ENCODE measurements at places on chromosomes 6 and 20.

DNA sequence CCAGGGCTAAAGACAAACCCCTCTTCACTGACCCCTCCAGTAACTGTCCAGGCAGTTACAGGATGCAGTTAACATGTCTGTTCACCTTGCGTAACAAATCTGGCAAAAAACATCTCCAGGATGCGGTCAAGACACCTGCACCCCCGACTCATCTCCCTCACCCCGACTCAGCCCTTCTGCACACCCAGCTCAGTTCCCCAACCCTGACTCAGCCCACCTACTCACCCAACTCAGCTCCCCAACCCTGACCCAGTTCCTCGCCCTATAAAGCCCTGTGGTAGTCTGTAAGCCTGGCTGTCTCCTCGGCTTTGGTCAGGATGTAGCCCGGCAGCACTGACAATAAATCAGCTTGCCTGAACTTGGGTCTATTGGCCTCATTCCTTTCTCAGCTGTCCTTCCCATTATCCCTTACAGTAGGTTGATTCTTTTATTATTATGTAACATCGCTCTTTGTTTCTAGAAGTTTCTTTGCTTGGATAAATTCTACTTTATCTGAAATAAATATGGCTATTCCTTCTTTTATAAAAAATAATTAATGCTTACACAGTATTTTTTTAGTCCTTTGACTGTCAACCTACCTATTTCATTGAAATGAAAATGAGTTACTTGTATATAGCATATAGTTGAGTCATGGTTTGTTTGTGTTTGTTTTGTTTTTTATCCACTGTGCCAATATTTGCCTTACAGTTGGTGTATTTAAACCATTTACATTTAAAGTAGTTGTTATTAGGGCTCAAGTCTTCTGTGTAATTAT is 12.9 kb upstream of the ADTRP start:
- no peak for DNase-seq

DNA sequence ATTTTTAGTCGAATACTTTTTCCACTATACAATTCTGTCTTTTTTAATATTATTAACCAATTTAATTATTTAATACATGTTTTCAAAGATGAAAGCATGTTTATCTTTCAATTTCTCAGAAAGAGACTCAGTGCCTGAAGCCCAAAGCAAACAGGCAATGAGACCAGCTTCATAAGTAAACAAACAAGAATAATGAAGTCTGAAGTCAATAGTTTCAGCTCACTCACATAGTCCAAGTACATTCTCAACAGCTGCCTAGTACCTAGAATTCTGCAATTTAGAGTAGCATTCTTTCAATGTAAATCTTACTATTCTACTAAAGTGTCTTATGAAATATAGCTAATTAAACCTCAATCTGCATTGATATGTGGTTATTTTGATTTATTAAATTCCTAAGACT is 626.5 kb upstream of the NRSN1 start:
- DNase-seq, result no peak

DNA sequence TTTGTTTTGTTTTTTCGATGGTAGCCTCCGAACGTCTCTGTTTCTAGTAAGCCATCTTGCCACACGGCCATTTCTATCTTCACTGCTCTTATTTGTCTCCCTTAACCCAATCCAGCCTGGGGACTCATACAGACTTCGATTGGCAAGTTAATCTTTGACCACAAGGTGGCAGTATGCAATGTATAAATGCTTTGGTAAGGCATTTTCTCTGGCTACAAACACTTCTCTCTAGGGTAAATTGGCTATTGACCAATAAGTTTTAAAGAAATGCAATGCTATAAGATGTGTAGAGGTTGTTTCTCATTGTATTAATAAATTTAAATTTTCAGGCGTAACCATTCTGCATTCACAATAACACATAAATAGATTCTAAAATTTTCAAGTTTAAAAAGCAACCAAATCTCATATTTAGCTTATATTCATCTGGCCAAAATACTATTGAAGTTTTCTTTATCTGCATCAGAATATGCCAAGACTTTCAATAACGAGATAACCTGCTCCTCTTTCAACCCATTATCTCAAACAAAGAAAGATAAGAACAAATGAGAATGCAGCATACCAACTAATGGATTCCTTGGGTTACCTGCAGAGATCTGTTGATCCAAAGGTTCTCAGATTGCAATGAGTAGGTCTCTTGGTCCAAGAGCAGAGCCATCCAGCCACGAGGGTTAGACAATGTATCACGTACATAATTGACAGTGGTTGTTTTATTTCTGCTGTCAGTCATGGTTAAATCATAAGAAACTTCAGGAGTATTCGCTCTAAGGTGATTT is 231.9 kb downstream of the PKHD1 start:
- DNase-seq, result peak; percentile 44

DNA sequence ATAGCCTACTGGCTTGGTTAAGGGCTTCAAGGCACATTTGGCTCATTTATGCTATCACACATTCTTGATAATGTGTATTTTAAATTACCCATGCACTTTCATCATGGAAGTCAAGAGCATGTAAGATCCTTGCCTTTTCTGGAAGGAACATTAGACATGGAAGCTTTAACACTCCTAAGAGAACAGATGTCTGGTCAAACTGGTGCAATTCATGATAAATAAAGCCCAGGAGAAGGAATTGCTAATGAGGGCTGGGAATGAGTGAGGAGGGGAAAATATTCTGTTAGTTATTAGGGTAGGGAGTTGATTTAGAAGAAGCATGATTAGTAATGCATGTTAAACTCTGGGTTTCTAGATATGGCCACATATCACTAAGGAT is 688.6 kb upstream of the CITED2 start:
- DNase-seq, result no peak

GRCh38 chr6:121033091-121033490 is 301.2 kb downstream of the TBC1D32 start:
- no peak for DNase-seq

DNA sequence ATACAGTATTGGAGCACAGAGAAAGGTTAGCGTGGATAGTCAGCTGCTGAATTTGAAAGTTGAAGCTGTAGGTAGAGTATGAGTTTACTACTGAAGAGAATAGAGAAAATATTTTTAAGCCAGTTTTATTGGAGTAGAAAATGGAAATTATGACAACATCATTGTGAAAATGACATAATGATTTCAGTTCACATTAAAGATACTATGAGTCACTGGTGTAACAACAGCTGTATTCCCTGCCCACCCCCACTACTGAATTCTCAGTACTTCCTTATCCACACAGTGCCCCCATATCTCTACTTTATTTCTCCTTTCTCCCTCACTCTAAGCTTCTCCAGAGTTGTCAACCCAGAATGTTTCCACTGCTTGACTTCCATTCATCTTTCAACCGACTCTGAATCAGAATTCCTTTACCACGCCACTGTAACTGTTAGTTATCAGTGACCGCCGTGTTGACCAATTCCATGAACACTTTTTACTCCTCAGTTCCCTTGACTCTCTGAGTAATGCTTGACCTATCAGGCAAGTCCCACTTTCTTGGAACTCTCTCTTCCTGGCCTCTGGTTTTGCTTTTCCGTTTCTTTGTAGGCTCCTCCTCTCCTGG is 139.6 kb downstream of the AIG1 start:
- DNase-seq, result no peak

- no peak for DNase-seq
Observed at GRCh38 chr20:39877788-39878187, 811.2 kb downstream of the MAFB start.

DNA sequence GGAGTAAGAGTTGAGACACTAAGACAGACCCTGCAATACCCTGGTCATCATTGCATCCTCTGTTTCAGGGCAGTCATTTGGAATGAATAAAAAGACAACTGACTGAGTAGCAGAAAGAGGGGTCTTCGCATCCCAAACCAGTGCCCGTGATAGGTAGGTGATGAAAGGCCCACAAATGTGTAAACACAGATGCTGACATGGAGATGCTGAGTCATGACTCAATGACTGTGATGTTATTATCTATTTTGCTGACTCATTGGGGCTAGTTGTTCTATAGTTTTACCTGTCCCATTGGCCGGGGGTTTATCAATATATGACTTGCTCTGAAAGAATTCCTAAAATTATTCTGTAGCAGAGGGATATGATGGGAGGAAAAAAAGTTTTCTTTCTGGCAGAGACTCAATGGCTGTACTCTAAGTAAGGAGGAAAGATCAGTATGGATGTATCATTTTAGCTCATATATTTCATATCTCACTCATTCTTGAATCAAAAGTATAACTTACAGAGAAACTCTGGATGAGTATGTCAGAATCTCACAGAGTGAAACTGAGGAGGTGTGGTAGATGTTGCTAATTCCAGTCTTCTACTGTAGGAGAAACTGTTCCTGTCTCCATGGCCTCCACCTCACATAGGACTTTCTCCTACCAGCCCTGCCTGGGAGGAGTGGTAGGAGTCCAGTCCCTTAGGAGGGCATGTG is 119.9 kb upstream of the PREP start:
- no peak for DNase-seq

GRCh38 chr20:60299951-60300350 is 341.7 kb downstream of the CDH26 start:
- no peak for DNase-seq

- DNase-seq, result no peak
Observed at GRCh38 chr6:2917801-2918445, 14.8 kb upstream of the SERPINB9 start.

GRCh38 chr6:125791820-125792165 is 1.0 kb downstream of the NCOA7 start:
- no peak for DNase-seq

GRCh38 chr6:68559716-68560115 is 75.4 kb upstream of the ADGRB3 start:
- DNase-seq, result peak; percentile 40

GRCh38 chr20:1652960-1653359 is 4.6 kb downstream of the SIRPG start:
- no peak for DNase-seq

DNA sequence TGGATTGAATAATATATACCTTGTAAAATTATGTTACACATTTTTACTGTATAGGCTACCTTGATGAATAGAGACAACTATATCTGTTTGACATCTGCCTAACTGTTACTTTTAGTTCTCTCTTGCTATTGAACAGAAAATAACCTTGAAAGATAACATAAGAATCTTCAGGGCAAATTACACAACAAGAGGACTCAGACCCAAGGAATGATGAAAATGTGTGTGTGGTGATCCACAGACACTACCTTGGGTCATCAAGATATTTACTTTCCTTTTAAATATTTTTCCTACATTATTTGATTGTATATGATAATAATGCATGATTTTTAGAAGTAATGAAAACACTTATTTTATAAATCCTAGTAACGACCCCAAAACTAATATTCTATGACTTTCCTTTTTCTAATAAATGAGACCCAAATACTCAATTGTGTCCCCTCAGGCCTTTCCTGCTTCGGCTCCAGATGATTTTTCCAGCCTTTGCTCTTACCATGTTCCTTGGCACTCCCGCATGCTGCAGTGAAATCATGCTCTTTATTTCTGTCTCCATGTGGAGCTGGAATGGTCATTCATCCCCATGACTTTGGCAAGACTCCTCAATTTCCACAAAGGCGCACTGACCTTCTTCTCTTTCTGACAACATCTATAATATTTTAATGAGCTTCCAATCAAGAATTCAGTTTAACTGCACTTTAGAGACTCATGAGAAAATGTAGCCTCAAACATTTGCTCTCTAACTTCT is 187.6 kb downstream of the EPM2A start:
- no peak for DNase-seq

- no peak for DNase-seq
Observed at GRCh38 chr6:152879681-152880080, 103.2 kb downstream of the FBXO5 start.

DNA sequence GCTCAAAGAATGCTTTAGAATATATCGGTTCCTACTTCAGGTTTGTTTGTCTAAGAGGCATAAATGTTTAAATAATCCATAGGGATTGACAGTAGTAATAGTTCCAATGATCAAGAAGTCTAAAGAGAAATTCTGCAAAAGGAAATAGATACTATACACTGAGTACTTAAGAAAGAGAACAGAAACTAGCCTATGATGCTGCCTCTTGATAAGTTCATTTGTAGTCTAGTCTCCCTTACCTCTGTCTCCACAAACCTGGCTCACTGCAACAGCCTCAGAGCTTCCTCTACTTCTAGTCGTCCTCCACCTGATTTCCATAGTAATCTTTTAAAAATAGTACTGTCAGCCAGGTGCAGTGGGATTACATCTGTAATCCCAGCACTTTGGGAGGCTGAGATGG is 511.8 kb downstream of the LMBRD1 start:
- no peak for DNase-seq

GRCh38 chr6:64750910-64751309 is 956.1 kb downstream of the EYS start:
- no peak for DNase-seq

GRCh38 chr6:159305804-159306537 is 136.8 kb downstream of the FNDC1 start:
- no peak for DNase-seq

- DNase-seq, result no peak
Observed at GRCh38 chr6:14068133-14068532, 49.4 kb upstream of the CD83 start.

DNA sequence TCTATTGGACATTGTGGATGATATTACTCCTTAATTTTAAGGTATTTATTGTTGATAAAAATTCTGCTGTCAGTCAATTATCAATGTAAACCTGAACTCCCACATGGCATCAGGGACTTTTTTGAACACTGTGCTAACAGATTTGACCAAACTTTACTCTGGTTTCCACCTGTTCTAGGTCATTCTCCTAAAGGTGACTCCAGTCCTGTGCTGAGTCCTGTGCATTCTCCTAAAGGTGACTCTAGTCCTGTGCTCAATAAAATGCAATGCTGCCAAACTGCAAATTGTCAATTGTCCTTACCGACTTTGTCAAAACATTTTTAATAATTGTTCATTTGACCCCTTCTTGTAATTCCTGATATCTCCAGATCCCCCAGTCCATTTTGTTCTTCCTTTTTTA is 408.4 kb upstream of the EPHA7 start:
- DNase-seq, result no peak

DNA sequence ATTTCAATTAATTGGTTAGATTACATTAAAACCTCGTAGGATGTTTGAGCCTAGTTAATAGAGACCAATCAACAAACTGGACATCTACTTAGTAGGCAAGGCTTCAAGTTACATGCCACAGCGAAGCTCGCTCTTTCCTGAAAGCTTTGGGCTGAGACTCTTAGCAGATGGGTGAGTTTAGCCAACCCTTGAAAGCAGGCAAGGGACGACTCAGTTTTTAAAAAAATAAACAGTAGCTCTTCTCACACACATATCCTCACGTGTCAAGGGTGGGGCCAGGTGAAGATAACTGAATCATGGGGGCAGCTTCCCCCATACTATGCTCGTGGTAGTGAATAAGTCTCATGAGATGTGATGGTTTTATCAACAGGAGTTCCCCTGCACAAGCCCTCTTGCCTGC is 775 bp downstream of the MTFR2 start:
- DNase-seq, result no peak

DNA sequence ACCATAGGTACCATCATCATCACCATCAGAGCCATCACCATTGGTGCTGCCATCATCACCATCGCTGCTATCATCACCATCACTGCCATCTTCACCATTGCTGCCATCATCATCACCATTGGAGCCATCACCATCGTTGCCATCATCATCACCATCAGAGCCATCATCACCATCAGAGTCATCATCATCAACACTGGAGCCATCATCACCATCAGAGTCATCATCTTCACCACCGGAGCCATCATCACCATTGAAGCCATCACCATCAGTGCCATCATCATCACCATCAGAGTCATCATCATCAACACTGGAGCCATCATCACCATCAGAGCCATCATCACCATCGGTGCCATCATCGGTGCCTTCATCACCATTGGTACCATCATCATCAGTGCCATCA is 338.7 kb downstream of the TAF4 start:
- DNase-seq, result no peak
